ENCODE measurements at places on chromosomes 16 and 17. TPM values are rescaled to one million over a fixed set of nuclear protein-coding genes. Genes with fewer than 3 reads are reported as not detected.
A peak's percentile ranks its signal among the peaks of the same experiment; 100 is the strongest.

- DNase-seq: peak; percentile 92
Measured at GRCh38 chr17:37490022-37490587, 414 bp downstream of the DUSP14 start.

DNA sequence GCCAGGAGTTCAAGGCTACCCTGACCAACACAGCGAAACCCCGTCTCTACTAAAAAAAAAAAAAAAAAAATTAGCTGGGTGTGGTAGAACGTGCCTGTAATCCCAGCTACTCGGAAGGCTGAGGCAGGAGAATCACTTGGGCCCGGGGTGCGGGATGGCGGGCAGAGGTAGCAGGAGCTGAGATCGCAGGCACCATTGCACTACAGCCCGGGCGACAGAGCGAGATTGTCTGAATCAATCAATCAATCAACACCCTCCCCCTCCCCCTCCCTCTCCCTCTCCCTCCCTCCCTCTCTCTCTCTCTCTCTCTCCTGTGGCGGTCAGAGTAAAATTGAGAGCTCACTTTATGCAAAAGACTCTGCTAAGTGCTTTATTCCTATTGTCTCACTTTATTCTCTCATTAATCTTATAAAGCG, 1.2 kb downstream of the HSDL1 start:
- DNase-seq: no peak

DNA sequence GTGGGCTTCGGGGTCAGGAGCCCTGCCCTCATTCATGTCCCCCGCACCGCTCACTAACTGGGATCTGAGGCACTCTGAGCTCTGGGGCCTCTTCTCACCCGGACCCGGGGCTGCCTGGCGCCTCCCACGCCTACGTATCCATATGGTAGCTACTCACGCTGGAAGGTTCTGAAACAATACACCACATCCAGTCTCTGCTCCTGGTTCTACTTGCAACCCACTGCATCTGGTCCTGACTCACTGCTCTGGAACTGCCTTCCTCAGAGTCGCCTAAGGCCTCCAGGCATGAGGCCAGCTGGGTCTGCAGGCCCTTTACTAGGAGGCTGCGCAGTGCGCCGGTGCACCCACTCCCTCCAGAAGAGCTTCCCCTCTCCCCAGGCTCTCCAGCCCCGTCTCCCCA, 18.1 kb downstream of the USP36 start:
- peak; percentile 48 for DNase-seq

GRCh38 chr16:88763502-88764053, 21.4 kb downstream of the PIEZO1 start:
- DNase-seq: no peak

GRCh38 chr17:30005709-30006320, 64.4 kb downstream of the EFCAB5 start:
- no peak for DNase-seq

- DNase-seq: peak; percentile 51
Measured at GRCh38 chr17:68431661-68432071, 25.6 kb downstream of the WIPI1 start.

DNA sequence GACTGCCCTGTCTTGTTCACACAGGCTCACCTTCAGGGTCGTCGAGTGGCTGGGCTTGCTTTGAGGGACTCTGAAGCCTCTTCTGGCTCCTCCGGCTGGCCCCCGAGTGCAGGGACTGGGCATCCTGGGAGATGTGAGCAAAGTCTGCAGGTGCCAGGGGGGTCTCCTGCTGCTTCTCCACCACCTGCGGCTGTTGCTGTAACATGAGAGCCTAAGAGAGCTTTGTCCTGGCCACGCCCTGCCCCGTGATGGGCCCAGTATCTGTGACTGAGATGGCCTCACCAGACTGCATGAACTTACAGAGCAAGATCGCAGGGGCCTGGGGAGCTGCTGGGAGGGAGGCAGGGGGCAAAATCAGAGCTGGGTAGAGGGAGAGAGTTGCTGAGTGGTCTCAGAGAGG, 12.5 kb downstream of the ERN2 start:
- DNase-seq: no peak

DNA sequence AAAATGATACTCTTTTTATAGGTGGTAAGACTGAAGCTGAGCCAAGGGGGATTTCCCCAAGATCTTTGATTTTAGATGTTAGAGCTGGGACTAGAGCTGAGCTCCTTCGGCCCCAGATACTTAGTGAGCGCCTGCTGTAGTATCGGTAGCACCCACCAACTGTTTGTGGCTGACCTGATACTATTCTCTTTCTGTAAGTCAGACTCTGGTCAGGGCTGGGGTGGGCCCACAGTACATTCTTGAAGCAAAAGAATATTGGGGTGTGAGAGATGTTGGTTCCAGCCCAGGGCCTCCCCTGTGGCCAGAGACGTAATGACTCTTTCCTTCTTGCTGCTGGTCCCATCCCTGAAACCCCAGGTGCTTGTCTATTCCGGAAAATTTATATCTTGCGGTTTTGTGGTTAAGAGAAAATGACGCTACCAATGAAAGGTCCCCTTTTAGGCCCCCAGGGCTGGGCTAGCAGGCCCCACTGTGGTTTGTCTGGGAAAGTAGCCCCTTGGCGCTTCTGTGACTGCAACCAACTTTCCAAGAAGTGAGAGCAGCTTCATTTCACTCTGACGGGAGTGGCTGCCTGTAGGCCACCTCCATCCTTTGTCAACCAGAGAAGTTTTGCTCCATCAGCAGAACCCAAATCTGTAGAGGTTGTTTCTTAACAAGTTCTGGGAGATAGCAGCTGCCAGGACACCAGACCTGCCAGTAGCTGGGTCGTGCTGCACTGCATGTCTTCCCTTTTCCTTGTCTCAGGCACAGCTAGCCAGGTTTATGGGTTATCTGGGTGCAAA, 86.4 kb upstream of the LGALS9 start:
- peak; percentile 51 for DNase-seq

GRCh38 chr17:75088465-75089417, 987 bp downstream of the SLC16A5 start:
- DNase-seq: no peak

GRCh38 chr16:6977291-6977690, 355.4 kb upstream of the RBFOX1 start:
- DNase-seq: no peak

- DNase-seq: no peak
Measured at GRCh38 chr16:11033629-11034420, 89.5 kb downstream of the CLEC16A start.

DNA sequence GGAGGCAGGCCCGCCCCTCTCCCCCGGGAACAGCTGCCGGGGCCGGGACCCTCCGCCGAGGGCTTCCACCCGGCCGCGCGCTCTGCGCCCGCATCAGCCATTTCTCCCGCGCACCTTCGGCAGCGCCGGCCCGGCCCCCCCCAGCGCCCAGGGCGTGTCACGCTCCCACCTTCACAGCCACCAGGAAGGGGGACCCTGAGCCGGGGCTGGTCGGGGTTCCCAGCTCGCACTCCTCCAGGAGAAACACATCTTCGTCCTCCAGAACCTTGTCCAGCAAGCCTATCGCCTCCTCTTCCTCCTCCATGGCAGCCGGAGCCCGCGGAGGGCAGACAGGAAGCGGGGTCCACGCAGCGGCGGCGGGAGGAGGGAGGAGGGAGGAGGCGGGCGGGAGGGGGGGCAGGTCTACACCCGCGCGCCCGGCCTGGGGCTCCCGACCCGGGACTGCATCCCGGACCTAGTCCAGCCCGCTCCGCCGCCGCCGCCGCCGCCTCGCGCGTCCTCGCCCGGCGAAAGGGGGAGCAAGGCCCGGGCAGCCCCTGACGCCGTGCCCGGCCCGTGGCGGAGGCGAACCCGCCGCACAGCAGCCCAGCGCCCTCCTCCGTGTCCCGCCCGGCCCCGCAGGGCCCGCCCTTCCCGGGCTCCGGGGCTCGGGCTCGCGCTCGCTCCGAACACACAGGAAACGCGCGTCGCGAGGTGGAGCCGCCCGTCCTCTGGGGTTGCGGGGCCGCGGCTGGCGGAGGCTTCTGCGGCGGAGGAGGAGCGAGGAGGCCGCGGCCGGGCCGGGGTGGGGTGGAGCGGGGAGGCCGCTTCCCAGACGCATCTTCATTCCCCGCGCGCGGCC, 70.8 kb downstream of the ABR start:
- peak; percentile 94 for DNase-seq

DNA sequence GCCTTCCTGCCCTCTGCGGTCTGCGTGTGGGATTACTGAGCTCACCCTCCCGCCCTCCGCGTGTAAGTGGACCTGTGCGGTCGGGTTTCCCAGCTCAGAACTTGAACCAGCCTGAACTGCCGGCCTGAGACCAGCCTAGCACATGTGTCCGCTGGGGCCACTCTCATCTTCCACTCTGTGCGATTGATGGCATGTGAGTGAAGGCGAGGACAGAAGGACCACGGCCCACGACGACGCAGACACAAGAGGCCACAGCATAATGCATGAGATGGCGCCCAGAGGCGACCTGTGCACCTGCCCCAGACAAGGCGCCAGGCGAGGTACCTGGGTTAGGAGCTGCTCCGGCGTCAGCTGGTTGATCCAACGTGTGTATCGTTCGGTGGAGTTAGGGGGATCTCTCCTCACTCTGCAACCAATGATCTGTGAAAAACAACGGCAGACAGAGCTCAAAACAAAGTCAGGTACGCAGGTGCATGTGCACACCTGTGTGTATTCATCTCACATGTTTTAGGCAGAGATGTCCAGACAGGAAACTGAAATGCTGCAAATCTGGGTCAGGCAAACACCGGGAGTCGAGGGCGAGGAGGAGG, 74.5 kb upstream of the METRNL start:
- DNase-seq: no peak

DNA sequence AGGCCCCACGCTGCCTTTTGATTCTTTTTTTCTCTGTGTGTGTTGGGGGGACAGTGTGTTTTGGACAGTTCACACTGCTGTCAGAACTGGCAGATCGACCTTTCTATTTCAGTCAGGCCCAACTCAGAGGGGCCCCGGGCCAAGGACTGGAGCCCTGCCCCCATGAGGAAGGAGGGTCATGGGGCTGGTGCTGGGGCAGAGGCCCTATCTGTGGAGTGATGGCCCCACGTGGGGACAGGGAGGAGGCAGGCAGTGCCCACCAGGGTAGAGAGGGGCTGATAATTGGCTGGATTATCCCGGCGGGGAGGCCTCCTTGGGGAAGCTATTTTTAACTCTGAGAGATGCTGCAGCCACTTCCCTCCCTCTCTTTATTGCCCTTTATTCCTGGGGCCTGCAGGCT, 5.7 kb upstream of the KCNJ12 start:
- no peak for DNase-seq

- DNase-seq: peak; percentile 71
Measured at GRCh38 chr16:81502396-81503070, 57.9 kb downstream of the CMIP start.

GRCh38 chr16:50548125-50548908, at the start of gene NKD1:
Gene NKD1, plus strand, starts transcription at chr16:50548396. Its CDS starts 158 bp downstream, at chr16:50548554.
- peak; percentile 90 for DNase-seq

DNA sequence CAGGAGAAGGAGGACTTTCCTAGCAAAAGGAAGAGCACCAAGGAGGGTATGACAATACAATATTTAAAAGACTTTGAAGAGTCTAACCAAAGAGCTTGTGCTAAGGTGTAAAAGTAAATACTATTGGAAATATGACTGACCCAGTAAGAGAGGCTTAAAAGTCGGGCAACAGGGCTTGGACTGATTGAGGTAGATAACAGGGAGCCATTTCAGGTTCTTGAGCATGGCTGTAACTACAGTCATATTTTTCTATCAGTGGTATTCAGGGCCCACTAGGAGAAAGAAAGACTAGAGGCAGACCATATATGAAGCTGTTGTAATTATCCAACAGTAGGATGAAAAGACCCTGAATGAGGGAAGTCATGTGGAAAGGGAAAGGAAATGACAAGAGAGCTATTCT, 62.3 kb downstream of the SMURF2 start:
- DNase-seq: no peak

DNA sequence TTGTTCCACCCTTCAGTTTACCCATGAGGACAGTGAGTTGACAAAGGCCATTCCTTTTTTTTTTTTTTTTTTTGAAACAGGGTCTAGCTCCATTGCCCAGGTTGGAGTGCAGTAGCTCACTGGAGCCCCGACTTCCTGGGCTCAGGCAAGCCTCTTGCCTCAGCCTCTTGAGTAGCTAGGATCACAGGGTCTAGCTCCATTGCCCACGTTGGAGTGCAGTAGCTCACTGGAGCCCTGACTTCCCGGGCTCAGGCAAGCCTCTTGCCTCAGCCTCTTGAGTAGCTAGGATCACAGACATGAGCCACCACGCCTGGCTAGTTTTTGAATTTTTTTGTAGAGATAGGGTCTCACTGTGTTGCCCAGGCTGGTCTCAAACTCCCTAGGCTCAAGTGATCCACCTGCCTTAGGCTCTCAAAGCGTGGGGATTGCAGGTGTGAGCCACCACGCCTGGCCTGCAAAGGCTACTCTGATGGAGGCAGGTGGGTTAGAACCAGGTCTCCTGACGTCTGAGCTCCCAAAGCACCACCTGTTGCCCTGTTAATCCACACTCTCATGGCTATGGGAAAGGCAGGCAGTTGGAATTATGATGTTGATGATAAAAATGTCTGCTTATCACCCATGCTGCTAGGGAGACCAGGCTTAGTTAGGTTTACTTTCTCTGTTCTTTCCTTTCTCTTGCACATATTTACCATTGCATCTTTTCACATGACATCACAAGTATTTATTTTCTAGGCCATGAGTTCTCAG, 65.2 kb downstream of the KSR1 start:
- DNase-seq: peak; percentile 21

DNA sequence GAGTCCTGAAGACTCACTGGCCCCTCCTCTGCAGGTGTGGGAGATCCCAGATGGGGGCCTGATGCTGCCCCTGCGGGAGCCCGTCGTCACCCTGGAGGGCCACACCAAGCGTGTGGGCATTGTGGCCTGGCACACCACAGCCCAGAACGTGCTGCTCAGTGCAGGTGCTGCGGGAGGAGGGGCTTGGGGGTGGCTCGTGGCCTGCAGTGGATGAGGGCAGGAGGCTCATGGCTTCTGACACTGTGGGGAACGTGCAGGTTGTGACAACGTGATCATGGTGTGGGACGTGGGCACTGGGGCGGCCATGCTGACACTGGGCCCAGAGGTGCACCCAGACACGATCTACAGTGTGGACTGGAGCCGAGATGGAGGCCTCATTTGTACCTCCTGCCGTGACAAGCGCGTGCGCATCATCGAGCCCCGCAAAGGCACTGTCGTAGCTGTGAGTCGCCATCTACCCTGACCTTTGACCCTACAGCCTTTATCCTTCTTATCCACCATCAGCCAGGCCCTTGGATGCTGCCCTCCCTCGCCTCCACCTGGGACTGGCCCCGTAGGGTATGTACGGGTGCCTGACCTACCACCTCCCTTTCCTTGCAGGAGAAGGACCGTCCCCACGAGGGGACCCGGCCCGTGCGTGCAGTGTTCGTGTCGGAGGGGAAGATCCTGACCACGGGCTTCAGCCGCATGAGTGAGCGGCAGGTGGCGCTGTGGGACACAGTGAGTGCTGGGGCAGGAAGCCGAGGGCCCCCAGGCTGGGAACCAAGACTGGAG, 3.6 kb downstream of the CORO1A start:
- peak; percentile 97 for DNase-seq

GRCh38 chr17:16338391-16338790, 14.9 kb downstream of the CENPV start:
- no peak for DNase-seq

- peak; percentile 92 for DNase-seq
Measured at GRCh38 chr17:7404737-7405349, 946 bp upstream of the TMEM256 start.

The GAS2L2 gene
- total RNA-seq: not detected

The MYH1 gene
- not detected for total RNA-seq

The COQ9 gene
- total RNA-seq: 30.6 TPM

The BCL7C gene
- total RNA-seq: 23.8 TPM

The SLC2A4 gene
- total RNA-seq: 0.51 TPM

The APOBR gene
- 25.7 TPM for total RNA-seq

The TBC1D3 gene
- total RNA-seq: not detected

Measured in spleen (tissue), 13 donors.